ENCODE measurements at places on chromosomes 2 and 18. TPM values are rescaled to one million over a fixed set of nuclear protein-coding genes. Genes with fewer than 3 reads are reported as not detected.

The DNER gene
- total RNA-seq, result not detected

GRCh38 chr2:38892819-38893218, 3.1 kb downstream of the ARHGEF33 start:
- no peak for DNase-seq

The DCDC2C gene
- total RNA-seq, result not detected

GRCh38 chr2:48572816-48573215, 42.9 kb downstream of the STON1 start:
- DNase-seq, result no peak

DNA sequence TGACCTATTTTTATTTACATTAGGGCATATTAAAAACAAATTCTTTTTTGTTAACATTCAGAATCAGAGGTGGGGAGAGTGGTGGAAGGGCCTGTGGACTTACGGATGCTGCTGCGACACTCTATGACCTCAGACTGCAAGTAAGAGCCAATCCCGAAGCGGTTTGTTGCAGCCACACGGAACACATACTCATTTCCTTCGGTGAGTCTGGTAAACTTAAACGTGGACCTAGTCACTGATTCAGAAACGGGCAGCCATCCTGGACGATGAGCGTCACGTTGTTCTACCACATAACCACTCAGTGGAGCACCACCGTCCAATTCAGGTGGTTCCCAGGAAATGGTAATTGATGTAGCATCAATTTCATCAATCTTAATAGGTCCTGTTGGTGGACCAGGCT, 61.9 kb downstream of the PLEKHA3 start:
- no peak for DNase-seq

DNA sequence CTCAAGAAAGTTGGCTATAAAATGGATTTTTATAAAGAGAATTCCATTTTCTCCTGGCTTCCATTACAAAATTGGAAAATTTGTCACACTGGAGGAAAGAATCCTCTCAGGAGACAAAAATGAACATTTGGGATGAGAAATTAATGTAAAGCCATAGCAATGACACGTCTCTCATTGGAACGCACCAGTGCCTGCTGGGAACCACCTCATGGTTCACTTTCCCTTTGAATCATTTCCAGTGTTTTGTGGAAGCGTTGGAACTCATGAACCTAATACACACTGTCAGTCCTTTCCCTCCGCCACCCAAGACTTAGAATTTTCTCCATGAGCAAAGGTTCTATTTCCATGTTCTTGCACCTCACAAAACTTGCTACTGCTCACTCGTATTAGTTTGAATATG, 21.0 kb upstream of the NRP2 start:
- no peak for DNase-seq

The ATP6V1C2 gene
- total RNA-seq, result 0.14 TPM

- no peak for DNase-seq
Observed at GRCh38 chr2:218002845-218003180, at the start of gene TNS1. TNS1 (minus strand) TSS chr2:218002995; CDS start chr2:218002872, 123 bp downstream.

- DNase-seq, result no peak
Observed at GRCh38 chr2:11356764-11357163, 12.3 kb upstream of the ROCK2 start.

The COL4A4 gene
- 0.14 TPM for total RNA-seq

The CRYBA2 gene
- total RNA-seq, result not detected

The SP9 gene
- total RNA-seq, result not detected

The LAMA1 gene
- 0.05 TPM for total RNA-seq

The CDH2 gene
- total RNA-seq, result 0.46 TPM

DNA sequence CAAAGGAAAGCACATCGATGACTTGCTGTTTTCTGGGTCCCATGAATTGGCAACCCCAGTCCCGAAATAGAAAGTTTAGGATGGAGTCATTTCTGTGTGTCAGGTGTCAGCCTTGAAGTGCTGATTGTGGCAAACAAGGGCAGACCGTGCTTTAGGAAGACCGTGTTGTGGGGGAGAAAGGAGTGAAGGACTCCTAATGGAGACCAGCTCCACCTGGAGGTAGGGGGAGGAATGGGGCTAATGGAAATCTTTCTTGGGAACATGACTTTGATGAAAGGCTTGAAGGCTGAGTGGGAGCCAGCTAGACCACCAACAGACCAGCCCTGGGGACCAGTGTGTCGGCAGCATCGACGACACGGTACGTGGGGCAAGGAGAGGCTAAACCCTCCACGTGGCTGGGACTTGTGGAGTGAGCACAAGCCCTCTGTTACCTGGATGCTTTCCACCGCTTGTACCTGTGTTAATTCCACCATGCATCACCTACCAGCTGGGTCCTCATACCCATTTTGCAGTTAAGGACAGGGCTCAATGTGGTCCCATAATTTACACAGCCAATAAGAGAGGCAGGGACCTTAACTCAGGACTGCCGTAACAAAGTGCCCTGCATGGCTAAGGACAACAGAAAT, 104.2 kb downstream of the SH3BP4 start:
- DNase-seq, result no peak

DNA sequence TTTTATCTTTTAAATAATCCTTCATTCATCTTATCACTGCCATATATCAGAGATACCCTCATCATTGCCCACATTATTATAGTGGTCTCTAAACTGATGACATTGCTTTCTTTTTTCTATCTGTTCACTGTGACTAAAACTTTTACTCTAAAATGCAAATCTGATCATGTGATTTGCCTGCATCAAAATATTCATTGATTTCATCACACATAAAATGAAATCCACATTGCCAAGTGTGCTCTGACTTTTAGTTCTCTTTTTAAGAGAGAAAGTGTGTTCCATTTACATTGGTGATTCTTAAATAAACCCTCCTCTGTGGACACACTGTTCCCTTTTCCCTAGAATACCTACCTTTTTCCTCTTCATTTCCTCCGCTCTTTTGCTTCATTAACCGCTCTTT, 7.5 kb downstream of the REL start:
- DNase-seq, result no peak

DNA sequence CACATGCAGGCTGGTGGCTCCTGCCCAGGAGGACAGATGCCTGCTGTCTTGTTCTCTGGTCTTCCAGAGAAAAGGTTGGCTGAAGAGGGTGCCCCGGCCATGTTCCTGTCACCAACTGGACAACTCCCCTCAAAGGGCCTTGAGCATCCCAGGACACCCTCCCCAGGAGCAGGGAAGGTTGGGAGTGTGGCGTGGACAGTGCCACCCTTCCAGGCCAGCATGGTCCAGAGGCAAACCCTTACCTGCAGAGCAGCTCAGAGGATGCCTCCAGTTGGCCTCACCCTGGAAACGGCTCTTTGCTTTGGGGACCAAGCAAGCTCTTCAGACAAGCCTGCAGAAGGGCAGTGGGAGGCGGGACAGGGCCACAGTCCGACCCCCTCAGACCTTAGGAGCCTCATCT, 4.9 kb upstream of the GPC1 start:
- peak; percentile 2 for DNase-seq

DNA sequence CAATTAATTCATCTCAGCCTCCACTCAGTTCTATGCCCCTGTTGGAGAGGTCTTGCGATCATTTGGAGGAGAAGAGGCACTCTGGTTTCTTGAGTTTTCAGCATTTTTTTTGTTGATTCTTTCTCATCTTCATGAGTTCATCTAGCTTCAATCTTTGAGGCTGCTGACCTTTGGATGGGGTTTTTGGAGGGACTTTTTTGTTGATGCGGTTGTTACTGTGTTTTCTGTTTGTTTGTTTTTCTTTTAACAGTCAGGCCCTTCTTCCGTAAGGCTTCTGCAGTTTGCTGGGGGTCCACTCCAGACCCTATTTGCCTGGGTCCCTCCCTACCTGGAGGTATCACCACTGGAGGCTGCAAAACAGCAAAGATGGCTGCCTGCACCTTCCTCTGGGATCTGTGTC, 149.9 kb upstream of the RBBP8 start:
- no peak for DNase-seq

The AMMECR1L gene
- total RNA-seq, result 19.6 TPM

GRCh38 chr2:216974321-216975302, 114.7 kb upstream of the TNP1 start:
- no peak for DNase-seq

The RAMP1 gene
- 0.46 TPM for total RNA-seq

The ONECUT2 gene
- 0.03 TPM for total RNA-seq

DNA sequence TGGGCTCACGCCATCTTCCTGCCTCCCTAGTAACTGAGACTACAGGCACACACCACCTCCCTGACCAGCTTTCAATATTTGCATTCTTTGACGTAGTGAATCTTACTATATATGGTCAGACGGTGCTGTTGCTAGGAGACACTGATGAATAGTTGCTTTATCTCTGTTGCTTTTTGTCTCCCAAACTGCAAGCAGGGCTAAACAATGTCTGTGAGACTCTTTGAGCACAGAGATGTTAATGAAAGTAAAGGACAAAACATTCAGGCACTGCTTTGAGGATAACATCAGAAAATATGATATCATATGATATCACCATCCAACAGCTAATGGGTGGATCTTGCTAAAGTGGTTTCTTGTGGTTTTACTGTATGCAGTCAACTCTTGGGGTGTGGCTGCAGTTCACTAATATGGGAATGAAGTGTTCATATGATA, 43.0 kb downstream of the EMILIN2 start:
- no peak for DNase-seq

DNA sequence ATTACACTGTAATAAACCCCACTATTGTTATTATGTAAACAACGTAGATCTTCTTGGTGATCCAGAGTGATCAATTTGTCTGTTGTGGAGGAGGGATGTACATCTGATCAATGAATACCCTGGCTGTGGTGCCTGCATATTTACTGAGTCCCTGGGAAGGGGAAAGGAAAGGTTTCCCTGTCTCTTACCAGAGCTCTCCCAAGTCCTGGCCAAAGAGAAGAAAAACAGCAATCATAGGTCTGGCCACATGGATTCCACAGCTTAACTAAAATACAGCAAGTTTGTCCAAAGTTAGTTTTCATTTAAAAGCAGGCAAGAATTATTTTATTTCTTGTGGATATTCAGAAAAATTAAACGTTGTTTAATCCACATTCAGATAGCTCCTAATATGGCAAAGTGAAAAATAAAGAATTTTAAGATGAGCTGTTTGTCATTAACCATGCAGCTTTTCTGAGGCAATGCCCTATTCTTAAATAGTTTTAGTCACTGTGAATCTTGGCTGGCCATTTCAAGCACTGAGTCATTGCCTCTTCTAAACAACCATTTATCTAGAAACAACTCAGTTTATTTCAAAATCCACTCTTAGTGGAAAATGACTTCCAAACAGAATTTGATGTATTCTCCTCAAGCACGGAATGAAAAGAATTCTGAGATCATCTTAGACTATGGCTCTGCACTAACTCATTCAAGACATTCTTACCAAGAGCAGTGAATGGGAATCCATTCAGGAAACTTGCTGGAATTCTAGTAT, 1004.4 kb upstream of the CDH2 start:
- DNase-seq, result no peak

GRCh38 chr2:17803497-17803896, 12.8 kb upstream of the MSGN1 start:
- DNase-seq, result no peak

- no peak for DNase-seq
Observed at GRCh38 chr2:170291474-170291873, 113.5 kb downstream of the MYO3B start.

DNA sequence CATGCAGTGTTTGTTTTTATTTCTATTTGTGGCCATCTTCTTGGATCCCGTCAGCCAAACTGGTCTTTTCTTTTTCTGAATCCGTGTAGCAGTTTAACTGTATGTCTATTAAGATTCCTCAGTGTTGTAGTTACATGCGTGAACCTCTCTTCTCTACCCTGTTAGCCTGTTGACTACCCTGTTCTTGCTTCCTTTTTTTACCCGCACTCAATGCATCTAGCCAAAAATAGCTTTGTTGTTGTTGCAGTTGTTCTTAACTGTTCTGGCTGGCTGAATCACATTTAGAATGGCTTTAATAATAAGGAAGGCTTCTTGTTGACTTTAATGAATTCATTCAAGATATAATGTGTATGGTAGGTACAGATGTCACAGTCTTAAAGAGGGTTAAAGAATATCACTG, 137.1 kb downstream of the LCLAT1 start:
- no peak for DNase-seq

DNA sequence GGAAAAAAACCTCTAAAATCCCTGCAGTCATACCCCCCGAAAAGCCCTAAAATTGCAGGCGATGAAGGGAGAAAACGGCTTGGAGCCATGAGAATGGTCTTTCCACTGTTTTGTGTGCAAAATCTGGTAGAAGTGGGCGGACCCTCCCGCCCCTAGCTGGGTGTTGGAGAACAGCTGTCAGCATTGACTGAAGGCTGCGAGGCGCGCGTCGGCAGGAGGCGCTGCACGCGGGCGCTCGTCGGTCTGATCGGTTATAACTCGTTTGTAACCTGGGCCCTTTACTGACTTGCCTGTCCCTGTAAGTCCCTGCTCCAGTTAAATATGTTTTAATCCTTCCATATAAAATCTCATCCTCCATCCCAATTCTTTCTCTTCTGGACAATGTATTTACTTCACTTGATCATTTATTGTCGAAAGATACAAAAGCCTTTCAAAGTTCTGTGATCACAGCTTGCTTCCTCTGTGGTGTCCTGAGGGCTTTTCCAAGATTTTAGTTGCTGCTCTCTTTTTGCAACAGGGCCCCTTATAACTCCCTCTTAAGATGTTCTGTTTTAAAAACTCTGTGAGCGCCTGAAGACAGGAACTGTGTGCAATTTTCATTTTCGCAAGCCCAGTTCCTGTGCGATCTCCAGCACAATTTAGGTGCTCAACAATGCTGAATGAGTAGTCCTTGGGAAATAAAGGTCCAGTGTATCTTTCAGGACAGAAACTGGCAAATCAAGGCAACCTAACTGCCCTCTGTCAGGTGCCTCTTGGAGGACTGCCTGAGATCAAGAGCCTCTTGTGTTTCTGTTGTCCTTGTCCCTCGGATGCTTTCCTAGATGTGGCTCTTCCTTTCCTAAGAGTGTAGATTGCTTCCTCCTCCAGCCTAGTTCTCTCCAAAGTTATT, 918 bp upstream of the HNRNPLL start:
- DNase-seq, result peak; percentile 77

The ANKRD30BL gene
- not detected for total RNA-seq

DNA sequence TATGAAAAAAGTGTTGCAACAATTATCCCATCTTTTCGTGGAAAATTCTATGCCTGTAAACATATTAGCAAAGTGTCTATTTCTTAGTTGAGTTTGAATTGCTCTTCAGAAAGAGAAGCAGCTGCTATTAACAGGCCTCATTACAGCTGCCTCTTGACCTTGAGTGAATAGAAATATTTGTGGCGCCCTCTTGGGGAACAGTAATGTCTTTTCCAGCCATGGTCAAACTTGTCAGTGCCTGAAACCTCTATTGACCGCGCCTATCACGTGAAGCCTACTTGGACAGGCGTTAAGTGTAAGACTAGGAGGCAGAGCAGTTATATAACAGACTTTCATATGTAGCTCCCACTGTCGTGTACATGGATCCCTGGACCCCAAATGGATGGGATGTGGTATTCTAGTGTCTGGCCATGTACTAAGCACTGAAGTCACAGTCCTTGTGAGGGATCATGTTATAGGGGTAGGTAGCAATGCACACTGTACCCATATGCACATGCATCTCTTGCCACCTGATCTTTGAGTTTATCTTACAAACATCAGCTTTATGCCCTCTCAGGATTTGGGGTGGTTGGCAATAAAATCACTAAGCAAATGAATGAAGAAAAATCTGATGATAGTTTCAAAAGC, 245.0 kb downstream of the PTGR3 start:
- no peak for DNase-seq
